ENCODE measurements at places on chromosomes 13 and 19.

DNA sequence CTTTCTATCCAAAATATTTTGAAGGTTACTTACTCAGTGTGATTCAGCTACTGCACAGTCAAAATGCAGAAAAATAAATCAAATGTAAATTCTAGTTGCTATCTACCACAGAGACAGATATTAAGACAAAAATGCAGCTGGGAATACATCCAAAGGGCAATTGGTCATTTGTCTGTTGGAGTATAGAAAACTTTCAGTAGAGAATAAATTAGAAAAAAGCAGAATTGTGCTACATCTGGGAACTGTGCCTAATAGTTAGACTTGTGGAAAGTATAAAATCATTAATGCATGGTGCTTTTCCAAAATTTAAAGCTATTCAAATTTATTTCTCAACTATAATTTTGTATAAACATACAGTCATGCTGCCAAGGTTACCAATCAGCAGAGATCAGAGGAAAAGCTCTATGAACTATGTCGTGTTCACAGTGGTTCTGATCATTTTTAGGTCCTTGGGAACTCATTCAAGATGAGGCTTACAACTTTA, 1635.8 kb downstream of the PCDH9 start:
- no peak overlapping the region for H3K4me3 ChIP-seq
- no peaks in the 10 kb centered on the region for H3K36me3 ChIP-seq
- no peaks in the 10 kb centered on the region for H3K4me1 ChIP-seq
- DNase-seq, result no peak

- H3K4me1 ChIP-seq, result peaks cover 26% of the 10 kb centered on the region
- peak overlapping the region; percentile 93 for H3K27ac ChIP-seq
- no peaks in the 10 kb centered on the region for H3K27me3 ChIP-seq
- peak overlapping the region; percentile 55 for H3K4me3 ChIP-seq
- peaks cover 30% of the 10 kb centered on the region for H3K36me3 ChIP-seq
Observed at GRCh38 chr19:42269478-42270345, 660 bp downstream of the CIC start.

- no peaks in the 10 kb centered on the region for H3K27me3 ChIP-seq
- H3K27ac ChIP-seq, result no peak overlapping the region
- H3K4me1 ChIP-seq, result no peaks in the 10 kb centered on the region
- no peak overlapping the region for H3K4me3 ChIP-seq
Observed at GRCh38 chr19:30910485-30911240, 438.6 kb downstream of the TSHZ3 start.

- no peaks in the 10 kb centered on the region for H3K4me1 ChIP-seq
- H3K27me3 ChIP-seq, result no peaks in the 10 kb centered on the region
- no peaks in the 10 kb centered on the region for H3K36me3 ChIP-seq
- DNase-seq, result no peak
- no peak overlapping the region for H3K27ac ChIP-seq
- H3K4me3 ChIP-seq, result no peak overlapping the region
Observed at GRCh38 chr19:5255602-5256231, 84.9 kb downstream of the PTPRS start.

GRCh38 chr19:7509625-7510024, 6.3 kb upstream of the ZNF358 start:
- peaks cover 7% of the 10 kb centered on the region for H3K27me3 ChIP-seq
- no peaks in the 10 kb centered on the region for H3K36me3 ChIP-seq
- H3K27ac ChIP-seq, result no peak overlapping the region

DNA sequence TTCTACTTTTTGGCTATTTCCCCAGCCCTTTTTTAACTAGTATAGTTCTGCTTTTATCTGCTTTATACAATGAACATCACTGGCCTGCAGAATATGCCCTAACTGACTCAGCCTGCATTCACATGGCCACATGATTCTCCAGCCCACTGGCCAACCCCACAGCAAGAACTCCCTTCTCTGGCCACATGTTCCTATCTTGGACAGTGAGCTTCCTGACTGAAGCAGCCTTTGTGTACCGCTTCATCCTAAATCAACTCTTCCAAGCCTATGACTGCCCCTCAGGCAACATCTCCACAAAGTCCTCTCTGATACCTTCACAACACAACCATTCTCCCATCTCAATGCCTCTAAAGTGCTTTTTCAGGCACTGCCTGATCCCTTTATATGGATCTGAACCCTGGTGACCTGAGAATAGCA, 214.1 kb downstream of the COL4A1 start:
- H3K4me1 ChIP-seq, result no peaks in the 10 kb centered on the region

GRCh38 chr13:75774176-75774575, 138.0 kb downstream of the LMO7 start:
- no peaks in the 10 kb centered on the region for H3K27me3 ChIP-seq
- no peak overlapping the region for H3K4me3 ChIP-seq
- no peaks in the 10 kb centered on the region for H3K4me1 ChIP-seq
- no peaks in the 10 kb centered on the region for H3K36me3 ChIP-seq
- no peak overlapping the region for H3K27ac ChIP-seq

GRCh38 chr13:26247011-26247410, 6.9 kb upstream of the CDK8 start:
- H3K27ac ChIP-seq, result no peak overlapping the region
- H3K4me3 ChIP-seq, result no peak overlapping the region
- no peak for DNase-seq
- H3K27me3 ChIP-seq, result no peaks in the 10 kb centered on the region
- H3K4me1 ChIP-seq, result no peaks in the 10 kb centered on the region

GRCh38 chr13:50645092-50645491, 198.4 kb downstream of the DLEU7 start:
- no peak overlapping the region for H3K27ac ChIP-seq
- H3K27me3 ChIP-seq, result no peaks in the 10 kb centered on the region
- H3K4me1 ChIP-seq, result no peaks in the 10 kb centered on the region
- no peak overlapping the region for H3K4me3 ChIP-seq
- DNase-seq, result no peak

DNA sequence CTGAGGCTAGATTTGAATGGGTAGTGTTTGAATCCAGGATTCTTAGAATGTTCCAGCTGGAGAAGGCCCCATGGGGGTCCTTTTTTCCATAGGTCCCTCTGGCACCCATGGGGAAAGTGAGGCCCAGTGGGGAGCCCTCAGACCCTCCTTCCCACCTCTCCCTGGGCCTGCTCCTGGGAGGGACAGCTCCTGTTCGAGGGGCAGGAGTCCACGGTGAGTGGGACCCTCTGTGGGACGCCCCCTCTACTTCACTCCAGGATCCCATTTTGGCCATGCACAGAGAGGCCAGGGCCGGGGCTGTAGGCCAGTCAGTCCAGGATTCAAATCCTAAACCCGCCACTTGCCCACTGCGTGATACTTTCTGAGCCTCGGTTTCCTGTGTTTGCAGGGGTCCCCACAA, 7.6 kb downstream of the MEF2B start:
- H3K36me3 ChIP-seq, result peaks cover 3% of the 10 kb centered on the region
- no peak overlapping the region for H3K27ac ChIP-seq
- H3K4me3 ChIP-seq, result no peak overlapping the region
- DNase-seq, result no peak
- no peaks in the 10 kb centered on the region for H3K4me1 ChIP-seq

DNA sequence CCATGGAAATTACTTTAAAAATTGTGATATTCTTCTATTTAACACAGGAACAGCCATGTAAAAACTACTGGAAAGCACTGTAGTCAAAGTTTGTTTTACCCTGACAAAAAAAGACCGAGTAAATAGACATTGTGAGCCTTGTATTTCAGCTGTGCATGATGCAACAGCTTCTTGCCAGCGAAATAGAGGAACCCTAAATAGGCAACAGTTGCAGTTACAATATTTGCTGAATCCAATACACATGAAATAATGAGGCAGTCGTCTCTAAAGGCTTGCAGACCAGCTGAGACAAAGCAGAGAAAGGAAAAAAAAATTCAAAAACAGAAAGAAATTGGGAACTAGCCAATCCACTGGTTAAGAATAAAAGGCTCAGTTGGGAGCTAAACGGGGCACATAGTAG, 1001.1 kb downstream of the OLFM4 start:
- no peaks in the 10 kb centered on the region for H3K4me1 ChIP-seq
- no peak overlapping the region for H3K4me3 ChIP-seq
- no peak for DNase-seq

- no peak for DNase-seq
- no peaks in the 10 kb centered on the region for H3K27me3 ChIP-seq
- H3K27ac ChIP-seq, result no peak overlapping the region
- no peaks in the 10 kb centered on the region for H3K36me3 ChIP-seq
Observed at GRCh38 chr13:71148396-71148795, 718.6 kb downstream of the DACH1 start.

DNA sequence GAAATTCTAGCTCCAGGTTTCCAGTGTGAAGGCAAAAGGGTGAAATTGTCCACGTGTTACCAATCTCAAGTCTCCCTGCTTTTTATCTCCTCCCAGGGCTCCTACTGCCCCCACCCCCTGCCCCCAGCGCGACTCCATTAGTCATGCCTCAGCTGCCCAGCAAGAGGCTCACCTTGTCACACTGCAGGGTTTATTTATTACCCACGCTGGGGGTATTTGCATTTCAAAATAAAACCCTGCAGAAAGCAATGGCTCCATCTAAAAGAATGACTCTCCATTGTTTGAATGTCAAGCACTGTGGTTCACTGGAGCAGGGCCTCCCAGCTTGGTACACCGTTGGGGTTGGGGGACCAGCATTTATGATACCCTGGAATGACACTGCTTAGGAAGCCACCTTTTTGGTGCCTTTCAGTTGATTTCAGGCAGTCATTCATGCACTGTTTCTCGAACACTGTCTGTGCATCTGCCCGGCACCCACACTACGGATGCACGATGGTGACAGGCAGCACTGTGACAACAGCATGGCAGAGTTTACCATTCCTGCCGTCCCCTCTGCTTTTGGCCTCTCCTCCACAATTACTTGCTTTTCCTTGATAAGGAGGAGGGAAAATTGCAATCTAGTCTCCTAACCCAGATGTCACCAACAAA, 9.9 kb upstream of the POP4 start:
- no peak overlapping the region for H3K27ac ChIP-seq
- no peaks in the 10 kb centered on the region for H3K27me3 ChIP-seq
- DNase-seq, result no peak
- no peaks in the 10 kb centered on the region for H3K36me3 ChIP-seq
- H3K4me3 ChIP-seq, result no peak overlapping the region

- peaks cover under 1% of the 10 kb centered on the region for H3K4me1 ChIP-seq
- no peak overlapping the region for H3K27ac ChIP-seq
- peaks cover 15% of the 10 kb centered on the region for H3K27me3 ChIP-seq
- no peak overlapping the region for H3K4me3 ChIP-seq
- H3K36me3 ChIP-seq, result no peaks in the 10 kb centered on the region
Observed at GRCh38 chr19:33220735-33221134, 4.9 kb downstream of the SLC7A10 start.

DNA sequence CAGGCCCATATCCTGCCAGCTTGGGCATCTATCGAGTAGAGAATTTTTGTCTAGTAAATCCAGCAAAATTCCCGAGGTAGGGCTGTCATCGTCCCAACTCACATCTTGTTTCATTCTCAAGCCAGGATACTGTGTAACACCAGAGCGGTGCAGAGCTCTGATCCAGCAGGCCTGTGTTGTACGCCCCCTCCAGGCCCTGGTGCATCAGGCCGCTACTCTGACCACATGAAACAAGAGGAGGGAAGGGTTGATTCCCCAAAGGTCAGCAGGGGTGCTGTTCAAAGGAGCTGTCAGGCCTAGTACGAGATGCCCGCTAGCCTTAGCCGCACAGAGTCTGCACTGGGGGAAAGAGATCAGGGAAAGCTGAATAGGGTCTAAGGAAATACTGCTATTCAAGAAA, 276.0 kb downstream of the SLC7A1 start:
- no peak overlapping the region for H3K27ac ChIP-seq
- DNase-seq, result no peak
- no peak overlapping the region for H3K4me3 ChIP-seq
- H3K27me3 ChIP-seq, result no peaks in the 10 kb centered on the region
- no peaks in the 10 kb centered on the region for H3K4me1 ChIP-seq

GRCh38 chr19:16652854-16653253, 7.1 kb downstream of the SMIM7 start:
- H3K27ac ChIP-seq, result no peak overlapping the region
- H3K36me3 ChIP-seq, result peaks cover 59% of the 10 kb centered on the region
- DNase-seq, result no peak

GRCh38 chr13:83166550-83166949, 715.7 kb downstream of the SLITRK1 start:
- H3K27me3 ChIP-seq, result no peaks in the 10 kb centered on the region
- no peak overlapping the region for H3K27ac ChIP-seq
- no peak overlapping the region for H3K4me3 ChIP-seq
- H3K36me3 ChIP-seq, result no peaks in the 10 kb centered on the region

DNA sequence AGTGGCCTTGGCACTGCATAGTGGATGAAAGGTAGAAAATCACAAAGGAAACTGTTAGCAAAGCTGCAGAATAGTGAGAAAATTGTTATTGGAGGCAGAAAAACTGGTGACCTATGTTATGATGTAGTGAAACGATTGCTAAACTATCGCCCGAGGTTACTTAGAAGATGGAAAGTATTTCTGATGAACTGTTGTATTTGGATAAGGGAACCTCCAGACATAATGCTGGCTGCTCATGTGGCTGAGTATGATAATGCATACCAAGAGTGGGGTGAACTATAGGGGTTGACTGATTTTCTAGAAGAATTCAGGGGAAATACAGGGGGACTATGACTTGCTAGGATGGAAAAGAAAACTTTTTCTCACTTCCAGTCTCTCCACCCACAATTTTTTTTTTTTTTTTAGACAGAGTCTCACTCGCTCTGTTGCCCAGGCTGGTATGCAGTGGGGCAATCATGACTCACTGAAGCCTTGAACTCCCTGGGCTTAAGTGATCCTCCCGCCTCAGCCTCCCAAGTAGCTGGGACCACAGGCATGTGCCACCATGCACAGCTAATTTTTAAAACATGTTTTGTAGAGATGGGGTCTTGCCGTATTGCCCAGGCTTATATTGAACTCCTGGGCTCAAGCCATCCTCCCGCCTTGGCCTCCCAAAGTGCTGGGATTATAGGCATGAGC, 4.4 kb upstream of the EID2 start:
- no peaks in the 10 kb centered on the region for H3K27me3 ChIP-seq
- peak overlapping the region; percentile 5 for H3K27ac ChIP-seq
- peaks cover 19% of the 10 kb centered on the region for H3K4me1 ChIP-seq
- no peaks in the 10 kb centered on the region for H3K36me3 ChIP-seq

- H3K36me3 ChIP-seq, result peaks cover 16% of the 10 kb centered on the region
- DNase-seq, result peak; percentile 47
- no peaks in the 10 kb centered on the region for H3K27me3 ChIP-seq
- H3K27ac ChIP-seq, result peak overlapping the region; percentile 99
Observed at GRCh38 chr19:12792051-12792852, 966 bp downstream of the JUNB start.

DNA sequence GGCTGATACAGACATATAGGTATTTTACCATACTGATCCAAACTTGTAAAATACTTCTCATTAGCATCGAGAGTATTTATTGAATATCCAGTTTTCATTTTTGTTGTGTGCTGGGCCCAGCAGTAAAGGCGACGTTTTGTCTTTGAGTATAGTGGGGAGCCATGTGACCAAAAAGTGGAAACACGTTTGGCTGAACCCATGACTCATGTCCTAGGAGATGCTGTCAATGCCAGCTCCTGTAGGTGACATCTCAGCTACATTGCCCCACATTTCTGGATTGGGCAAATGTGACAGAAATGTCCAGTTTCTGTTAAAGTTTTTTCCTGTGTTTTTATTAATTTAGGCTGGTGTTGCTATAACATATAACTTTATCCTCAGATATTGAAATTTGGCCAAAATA, 26.1 kb upstream of the GTF3A start:
- no peaks in the 10 kb centered on the region for H3K4me1 ChIP-seq
- H3K36me3 ChIP-seq, result no peaks in the 10 kb centered on the region
- H3K4me3 ChIP-seq, result no peak overlapping the region
- H3K27me3 ChIP-seq, result no peaks in the 10 kb centered on the region

All from effector memory CD4-positive, alpha-beta T cell (primary cell).